NCI-H524 (cell line): ENCODE measurements at places on chromosomes 13 and 19.

GRCh38 chr19:55675661-55676354, 782 bp downstream of the EPN1 start:
- DNase-seq = no peak

DNA sequence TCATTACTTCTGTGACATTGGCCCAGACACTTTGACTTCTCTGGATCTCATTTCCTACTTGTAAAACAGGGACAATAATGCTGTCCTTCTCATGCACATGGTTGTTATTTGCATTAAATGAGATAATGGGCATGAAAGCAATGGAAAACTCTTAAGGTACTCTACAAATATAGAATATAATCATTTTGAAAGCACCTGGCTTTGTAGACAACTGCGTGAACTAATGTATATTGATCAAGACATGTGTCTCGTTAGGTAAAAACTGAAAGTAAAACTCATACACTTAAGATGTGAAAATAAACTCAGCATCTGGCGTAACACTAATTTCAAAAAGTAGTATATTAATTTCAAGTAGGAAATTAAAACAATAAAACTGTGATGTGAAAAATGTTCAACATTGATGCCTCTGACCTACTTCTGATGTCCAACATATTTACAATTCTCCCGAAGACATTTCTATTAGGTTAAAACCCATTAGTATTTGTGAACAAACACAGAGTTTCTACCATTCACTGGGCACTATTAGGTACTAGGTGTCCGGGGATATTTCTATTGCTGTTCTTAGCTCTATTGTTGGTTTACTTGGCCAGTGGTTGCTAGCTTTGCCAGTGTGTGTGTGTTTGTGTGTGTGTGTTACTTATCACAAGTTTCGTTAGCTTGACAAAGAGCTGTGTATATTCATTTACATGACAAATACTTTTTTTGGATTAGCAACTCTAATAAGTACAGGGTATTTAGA, 220.5 kb downstream of the KCNRG start:
- no peak for DNase-seq

GRCh38 chr13:46961719-46962118, 64.9 kb upstream of the HTR2A start:
- DNase-seq = no peak

DNA sequence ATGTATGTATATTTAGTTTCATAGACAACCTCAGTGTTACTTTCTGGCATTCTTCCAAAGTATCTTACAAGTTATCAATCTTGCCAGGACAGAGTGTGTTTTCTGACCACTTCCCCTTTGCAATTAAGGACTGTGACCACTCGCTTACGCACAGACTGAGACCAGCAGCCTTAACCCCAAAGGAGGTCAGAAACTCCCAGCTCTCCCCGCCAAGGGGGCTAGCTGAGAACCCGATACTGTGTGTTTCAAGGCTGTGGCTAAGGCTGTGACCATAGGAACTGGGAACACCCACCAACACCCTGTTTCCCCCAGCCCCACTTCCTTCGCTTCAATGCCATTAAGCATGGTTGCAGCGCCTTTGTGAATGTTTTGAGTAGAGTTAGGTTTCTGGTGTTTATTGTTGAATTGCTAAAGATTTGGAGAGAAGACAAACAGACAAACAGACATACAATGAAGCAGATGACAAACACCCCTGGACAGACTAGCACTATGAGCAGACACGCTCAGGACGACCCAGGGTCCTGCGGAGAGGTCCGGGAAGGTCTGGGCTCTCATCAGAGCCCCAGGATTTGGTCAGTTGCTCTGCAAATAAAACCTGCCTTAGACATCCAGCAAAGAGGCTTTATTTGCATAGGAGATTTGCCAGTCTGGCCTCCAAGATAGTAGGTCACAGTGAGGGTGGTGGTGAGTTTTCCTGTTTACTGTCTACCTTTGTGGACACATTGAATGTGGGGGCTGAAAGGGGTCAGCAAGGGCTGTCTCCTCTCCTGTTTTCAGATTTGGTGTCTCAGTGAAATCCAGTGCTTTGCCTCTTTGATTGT, 25.0 kb upstream of the TNFSF11 start:
- no peak for DNase-seq

GRCh38 chr19:18477974-18478373, 40.0 kb upstream of the ISYNA1 start:
- peak; percentile 94 for DNase-seq

DNA sequence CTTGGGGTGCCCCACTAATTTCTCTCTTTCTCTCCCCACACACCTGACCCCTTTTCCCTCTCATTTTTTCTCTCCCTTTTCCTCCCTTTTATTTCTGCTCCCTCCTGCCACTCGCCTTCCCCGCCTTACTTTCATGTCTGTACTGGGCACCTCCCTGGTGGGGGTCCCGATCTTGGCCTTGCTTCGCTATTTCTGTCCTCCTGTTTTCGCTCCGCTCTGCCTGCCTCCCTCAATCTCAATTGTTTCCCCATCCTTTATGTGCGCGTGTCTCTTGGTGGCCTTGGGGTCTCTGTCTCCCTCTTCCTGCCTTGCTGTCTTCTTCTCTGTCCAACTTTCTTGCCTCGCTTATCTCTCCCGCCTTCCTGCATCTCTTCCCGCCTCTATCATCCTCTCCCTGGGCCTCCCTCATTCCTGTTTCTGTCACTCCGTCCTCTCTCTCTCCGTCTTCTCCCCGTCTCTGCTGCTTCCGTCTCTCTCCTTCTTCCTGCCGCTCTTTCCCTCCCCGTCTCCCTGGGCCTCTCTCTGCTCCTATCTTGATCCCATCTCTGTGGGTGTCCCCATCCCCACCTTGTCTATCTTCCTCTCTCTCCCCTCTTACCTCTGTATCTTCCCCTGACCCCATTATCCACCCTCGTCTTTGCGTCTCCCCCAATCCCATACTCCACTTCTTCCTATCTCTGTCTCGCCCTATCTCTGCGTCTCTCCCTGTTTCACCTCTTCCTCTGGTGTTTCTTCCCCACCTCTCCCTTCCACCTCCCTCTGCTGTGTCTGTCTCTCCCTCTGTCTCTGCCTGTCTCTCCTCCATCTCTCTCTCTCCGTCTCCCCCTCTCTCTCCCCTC, 4.0 kb downstream of the GRIN2D start:
- no peak for DNase-seq

- DNase-seq = no peak
Measured at GRCh38 chr13:31172535-31172934, 10.8 kb upstream of the HSPH1 start.

DNA sequence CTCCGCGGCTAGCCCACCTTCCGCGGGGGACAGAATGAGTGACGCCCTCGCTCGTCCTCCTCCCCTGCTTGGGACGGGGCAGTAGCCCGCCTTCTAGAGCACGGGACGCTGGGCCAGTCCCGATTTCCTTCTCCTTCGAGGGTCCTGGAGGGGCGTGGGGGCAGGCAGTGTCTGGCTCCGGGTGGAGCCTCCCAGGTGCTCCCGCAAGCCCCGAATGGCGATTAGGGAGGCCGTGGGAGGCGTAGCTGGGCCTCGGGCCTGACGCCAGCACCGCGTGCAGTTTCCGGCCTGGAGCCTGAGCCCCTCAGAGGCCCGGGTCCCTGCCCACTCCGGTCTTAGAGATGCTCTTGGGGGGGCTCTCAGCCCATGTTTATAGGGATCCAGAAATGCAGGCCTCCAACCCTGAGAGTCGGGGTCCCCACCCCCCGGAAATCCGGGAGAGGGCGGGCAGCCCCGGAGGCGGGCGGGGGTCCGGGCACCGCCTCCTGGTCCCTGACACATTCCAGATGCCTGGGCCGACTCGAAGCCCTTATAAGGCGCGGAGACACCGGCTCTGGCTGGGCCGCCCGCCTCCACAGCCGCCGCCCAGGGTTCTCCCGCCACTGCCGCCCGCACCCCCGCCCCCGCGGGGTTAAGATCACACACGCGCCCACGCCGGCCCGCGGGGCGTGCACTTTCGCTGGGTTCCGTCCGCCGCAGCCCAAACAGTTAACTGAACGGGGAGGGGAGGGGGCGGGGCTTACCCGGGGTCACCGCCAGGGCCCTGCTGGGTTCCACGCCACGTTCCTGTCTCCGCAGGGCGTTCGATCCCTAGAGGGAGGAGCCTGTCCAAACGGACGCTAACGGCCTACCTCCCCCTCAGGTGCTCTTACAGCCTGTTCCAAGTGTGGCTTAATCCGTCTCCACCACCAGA, 1.5 kb downstream of the MYADM start:
- no peak for DNase-seq

- DNase-seq = no peak
Measured at GRCh38 chr13:112179421-112179820, 112.5 kb downstream of the SOX1 start.

DNA sequence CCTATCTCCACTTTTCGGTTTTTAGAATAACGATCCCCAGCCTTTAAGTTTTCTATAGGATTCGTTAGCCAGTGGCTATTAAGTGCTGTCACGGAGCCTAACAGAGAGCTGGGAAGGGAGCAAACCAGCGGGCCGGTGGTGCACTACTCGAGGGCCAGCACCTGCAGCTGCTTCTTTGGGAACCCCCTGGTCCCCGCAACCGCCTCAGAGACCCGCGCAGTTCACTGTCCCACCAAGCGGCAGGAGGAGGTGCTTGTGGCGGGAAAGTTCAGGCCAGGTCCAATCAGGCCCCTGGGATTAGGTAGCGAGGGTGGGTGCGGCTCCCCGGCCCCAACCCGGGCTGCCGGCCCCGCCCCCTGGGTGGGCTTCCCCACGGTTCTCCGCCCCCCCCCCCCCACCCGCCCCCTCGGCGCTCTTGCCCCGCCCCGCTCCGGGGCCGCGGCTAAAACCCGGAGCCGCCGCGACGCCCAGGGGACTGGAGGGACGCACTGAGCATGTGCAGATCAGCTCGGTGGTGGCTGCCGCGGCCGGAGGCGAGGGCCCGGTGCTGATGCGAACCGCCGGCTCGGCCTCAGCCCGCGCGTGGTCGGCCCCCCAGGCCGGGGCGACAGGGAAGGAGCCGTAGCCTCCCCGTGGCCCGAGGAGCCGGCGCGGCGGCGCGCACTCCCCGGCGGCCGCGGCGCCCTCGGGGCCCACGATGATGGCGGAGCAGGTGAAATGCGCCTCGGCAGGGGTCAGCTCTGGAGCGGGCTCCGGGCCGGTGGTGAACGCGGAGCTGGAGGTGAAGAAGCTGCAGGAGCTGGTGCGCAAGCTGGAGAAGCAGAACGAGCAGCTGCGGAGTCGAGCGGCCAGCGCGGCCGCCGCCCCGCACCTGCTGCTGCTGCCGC, at the start of gene SLAIN1:
Gene SLAIN1, plus strand, starts transcription at position 471 of the 887 bp plus-strand sequence. Its CDS starts 227 bp downstream, at position 698.
- DNase-seq = peak; percentile 87

DNA sequence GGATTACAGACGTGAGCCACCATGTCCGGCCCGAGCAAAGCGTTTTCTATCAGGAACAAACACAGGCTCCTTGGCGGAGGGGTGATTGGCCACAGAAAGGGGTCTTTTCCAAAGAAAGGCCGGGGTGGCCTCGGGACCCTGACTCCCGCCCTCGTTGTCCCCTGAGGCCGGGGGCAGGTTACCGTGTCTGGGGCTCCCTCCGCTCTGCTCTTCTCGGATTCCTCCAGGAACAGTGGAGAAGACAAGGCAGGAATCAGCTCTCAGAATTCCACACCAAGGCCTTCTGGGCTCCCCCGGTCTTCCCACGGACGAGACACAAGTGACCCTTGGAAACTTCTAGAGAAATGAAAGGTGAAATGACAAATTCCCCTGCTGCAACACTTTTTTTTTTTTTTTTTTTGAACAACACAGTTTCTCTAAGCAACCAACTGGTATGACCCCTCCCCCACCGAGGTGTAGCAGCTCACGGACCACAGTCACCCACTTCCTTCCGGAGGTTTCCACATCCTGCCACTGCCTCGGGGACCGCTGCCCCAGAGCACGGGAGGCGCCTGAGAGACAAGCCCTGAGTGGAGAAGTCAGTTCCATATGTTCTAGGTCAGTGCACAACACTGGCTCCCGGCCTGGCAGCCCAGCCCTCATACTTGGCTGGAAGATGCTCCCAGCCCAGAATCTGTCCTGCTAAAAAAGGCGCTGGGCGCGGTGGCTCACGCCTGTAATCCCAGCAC, 11.0 kb downstream of the MOB3A start:
- DNase-seq = no peak

- DNase-seq = no peak
Measured at GRCh38 chr19:3672993-3673392, 27.3 kb downstream of the PIP5K1C start.

GRCh38 chr13:74246487-74246886, 112.3 kb upstream of the KLF12 start:
- DNase-seq = peak; percentile 72

- DNase-seq = no peak
Measured at GRCh38 chr19:30861919-30862318, 487.3 kb downstream of the TSHZ3 start.

GRCh38 chr13:25406377-25406776, 34.6 kb downstream of the ATP8A2 start:
- DNase-seq = peak; percentile 75

- DNase-seq = no peak
Measured at GRCh38 chr19:49688531-49689132, 762 bp upstream of the ADM5 start.

GRCh38 chr19:10583036-10583776, 3.9 kb downstream of the AP1M2 start:
- no peak for DNase-seq

- peak; percentile 6 for DNase-seq
Measured at GRCh38 chr13:33349986-33350826, 64.7 kb upstream of the STARD13 start.

GRCh38 chr13:111227405-111227804, 93.0 kb upstream of the TEX29 start:
- DNase-seq = no peak

DNA sequence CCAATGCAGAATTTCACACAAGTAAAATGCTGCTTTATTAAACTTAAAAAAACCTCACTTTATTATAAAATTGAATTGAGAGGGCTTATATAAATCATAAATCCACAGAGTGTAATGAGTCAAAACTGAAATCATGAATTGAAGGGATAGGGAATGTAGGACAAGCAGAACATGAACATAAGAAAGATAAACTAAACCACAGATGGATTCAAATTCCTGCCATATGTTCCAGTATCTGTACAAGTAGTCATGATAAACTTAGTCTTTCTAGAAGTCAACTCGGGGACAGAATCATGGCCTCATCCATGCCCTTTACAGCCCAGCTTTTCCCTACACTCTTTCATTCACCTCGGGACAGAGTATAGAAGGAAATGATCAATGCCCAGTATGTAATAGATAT, 16.6 kb downstream of the LMO7 start:
- DNase-seq = peak; percentile 43

DNA sequence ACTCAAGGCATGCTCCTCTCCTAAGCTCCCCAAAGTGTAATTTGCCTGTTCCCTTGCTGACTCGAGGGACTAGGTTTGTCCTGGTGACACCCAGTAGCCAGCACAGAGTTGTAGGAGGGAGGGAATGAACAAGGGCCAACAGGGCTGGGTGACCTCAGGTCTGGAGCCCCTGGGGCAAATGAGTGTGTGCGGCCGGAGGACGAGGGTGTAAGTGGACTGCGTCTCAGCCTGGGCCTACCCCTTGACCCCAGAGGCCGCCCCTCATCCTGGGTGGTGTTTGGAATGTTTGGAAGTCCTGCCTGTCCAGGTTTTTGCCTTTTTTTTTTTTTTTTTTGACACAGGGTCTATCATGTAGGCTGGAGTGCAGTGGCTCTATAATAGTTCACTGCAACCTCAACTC, 1.3 kb upstream of the ZNF653 start:
- no peak for DNase-seq

DNA sequence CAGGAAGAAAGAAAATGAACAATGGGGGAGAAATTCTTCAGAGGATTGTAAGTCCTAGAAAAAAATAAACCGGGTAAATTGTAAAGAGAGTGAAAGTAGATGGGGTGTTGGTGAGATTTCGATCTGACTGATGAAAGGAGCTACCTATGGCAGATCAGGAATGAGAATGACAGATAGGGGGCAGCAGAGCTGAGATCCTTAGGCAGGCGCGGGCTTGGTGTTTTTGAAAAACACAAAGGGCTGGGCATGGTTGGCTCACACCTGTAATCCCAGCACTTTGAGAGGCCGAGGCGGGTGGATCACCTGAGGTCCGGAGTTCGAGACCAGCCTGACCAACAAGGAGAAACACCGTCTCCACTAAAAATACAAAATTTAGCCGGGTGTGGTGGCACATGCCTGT, 1468.6 kb upstream of the SLC10A2 start:
- no peak for DNase-seq
